ENCODE measurements at places on chromosomes 1 and 21. TPM values are rescaled to one million over a fixed set of nuclear protein-coding genes. Genes with fewer than 3 reads are reported as not detected.

Gene FMOD
- total RNA-seq = 0.26 TPM

DNA sequence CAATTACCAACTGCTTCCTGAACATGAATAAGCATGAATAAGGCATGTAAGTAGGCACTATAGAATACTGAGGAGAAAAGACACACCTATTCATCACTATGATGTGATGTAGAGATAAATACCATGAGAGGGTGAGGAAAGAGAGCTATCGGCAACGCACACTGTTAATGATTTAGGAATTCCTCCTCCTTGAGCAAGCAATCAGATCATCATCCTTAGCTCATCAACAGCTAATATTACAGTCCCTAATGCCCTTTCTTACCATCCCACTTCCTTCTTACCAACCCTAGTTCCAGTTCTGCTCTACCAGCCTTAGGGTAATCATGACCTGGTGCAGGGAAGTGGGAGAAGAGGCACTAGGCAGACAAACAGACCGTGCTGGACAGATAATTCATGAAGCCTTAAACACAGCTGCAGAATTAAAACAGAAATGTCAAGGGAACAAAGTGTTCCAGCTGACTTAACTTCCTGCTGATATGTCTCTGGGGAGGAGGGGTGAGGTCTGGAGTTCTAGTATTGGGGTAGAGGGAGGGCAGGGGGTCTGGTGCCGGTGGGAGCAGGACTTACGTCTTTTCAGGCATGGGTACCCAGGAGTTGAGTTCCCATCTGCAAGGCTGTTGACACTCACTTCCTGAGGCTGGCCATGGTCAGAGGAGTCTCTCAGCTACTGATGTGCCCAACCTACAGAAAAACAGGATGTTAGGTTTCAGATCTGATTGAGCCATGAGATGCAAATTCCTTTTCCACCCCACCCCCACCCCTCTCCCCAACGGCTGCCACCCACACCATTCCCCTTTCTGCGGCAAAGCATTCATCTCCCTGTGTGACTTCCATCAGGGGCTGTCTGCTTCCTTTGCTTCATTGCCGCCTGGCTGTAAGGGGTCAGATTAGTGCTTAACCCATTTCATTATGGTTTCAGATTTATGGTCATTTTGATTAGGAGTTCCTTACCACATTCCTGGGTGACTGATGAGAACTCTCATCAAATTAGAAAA, 12.6 kb upstream of the RCSD1 start:
- ATAC-seq = peak; percentile 87

Gene GPR25
- 1.8 TPM for total RNA-seq

DNA sequence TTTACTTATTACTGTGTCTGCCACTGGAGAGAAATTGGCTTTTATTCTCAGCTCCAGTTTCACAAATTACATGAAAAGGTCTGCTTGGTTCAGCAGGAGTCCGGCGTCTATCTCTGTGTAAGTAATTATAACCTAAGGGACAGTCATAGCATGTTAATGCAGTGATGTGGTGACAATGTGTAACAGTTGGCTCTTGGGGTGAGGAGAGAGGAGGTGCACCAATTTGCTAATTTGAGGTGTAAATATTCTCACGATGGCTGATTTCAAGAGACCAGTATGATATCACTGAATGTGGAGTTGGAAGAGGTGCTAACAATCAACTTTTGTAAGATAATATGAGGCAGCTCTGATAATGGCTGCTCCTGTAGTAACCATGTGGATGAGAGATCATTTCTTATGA, 86.1 kb downstream of the CTH start:
- no peak for ATAC-seq

GRCh38 chr1:157966031-157966537, 27.4 kb upstream of the KIRREL1 start:
- ATAC-seq = no peak

DNA sequence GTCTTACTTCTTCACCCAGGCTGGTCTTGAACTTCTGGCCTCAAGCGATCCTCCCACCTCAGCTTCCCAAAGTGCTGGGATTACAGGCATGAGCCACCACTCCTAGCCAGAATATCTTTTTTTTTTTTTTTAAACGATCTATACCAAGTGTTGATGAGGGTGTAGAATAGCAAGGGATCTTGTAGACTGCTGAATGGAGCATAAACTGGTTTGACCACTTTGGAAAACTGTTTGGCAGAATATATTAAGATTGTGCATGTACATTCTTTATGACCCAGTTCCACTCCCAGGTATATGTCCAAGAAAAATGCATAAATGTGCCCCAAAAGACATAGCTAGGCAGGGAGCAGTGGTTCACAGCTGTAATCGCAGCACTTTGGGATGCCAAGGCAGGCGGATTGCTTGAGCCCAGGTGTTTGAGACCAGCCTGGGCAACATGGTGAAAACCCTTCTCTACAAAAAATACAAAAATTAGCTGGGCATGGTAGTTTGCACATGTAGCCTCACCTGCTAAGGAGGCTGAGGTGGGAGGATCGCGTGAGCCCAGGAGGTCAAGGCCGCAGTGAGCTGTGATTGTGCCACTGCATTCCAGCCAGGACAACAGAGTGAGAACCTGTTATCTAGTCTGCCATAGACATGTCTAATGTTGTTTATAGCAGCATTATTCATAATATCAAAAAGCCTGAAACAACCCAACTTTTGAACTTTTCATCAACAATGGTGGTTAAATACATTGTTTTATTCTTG, 184.0 kb downstream of the VPS13D start:
- ATAC-seq = no peak

- no peak for ATAC-seq
These were observed 8.3 kb downstream of the HMGCL start for GRCh38 chr1:23816906-23817305.

- no peak for ATAC-seq
These were observed 18.0 kb upstream of the MFSD2A start for GRCh38 chr1:39936724-39937491.
